ENCODE measurements at places on chromosomes 16 and 17.

GRCh38 chr16:87960296-87960695, 9.1 kb downstream of the BANP start:
- H3K4me1 ChIP-seq = peaks cover 33% of the 10 kb centered on the region
- no peak overlapping the region for H3K27ac ChIP-seq
- H3K27me3 ChIP-seq = peaks cover 5% of the 10 kb centered on the region

DNA sequence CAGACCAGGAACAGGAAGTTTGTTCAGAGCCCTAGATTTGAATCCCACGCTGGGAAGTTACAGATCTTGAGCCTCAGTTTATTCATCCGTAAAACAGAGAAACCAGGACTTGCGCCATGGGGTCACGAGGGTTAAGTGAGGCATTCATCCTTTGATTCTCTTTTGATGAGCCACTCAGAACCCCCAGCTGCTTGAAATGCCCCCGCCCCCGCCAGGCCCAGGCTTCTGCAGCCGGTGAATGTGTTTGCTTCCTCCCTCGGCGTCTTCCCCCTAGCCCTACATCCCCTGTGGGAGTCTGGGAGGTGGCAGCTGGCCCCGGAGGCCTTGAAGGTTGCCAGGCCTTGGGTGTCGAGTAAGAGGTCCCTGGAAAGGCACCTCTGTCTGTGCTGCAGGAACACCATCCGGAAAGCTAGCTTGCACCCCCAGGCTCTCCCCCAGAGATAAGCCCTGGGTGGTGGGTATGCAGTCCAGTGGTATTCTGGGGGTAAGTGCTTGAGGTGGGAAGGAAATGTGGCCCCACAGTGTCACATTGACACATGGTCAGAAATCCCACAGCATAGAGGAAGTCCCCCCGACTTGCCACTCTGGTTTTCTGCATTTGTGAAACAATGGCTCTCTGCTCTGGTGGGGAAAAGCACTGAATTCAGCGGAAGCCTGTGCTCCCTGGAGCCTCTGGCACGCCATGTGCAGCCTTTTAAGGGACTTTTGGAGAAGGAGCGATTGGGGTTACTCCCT, 14.9 kb downstream of the IRF8 start:
- H3K27me3 ChIP-seq = peaks cover 5% of the 10 kb centered on the region
- no peak for DNase-seq
- H3K4me3 ChIP-seq = no peak overlapping the region
- H3K4me1 ChIP-seq = no peaks in the 10 kb centered on the region
- no peaks in the 10 kb centered on the region for H3K36me3 ChIP-seq

- peaks cover 2% of the 10 kb centered on the region for H3K27me3 ChIP-seq
- no peak overlapping the region for H3K4me3 ChIP-seq
- no peak overlapping the region for H3K27ac ChIP-seq
Observed at GRCh38 chr17:2271985-2272702, 31.4 kb downstream of the SMG6 start.

DNA sequence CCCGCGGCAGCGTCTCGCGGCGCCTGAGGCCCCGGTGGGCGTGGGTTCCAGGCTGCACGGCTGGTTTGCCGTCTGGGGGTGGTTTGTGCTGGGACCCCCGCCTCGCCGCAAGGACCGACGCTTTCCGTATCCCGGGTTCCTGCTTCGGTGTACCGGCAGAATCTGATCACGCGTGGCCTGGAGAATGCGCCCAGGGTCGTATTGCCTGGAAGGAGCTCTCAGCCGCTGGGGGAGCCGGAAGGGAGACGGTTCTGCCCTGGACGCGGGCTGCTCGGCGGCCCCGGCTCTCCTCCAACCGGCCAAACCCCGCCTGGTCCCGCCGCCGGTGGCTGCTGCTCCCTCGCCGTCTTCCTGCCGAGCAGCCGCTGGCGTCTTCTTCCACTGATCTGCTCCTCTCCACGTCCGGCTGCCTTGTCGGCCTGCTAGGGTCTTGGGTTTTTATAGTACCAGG, 39.8 kb downstream of the ZNF778 start:
- peaks cover 6% of the 10 kb centered on the region for H3K36me3 ChIP-seq
- H3K27ac ChIP-seq = no peak overlapping the region
- peaks cover 17% of the 10 kb centered on the region for H3K27me3 ChIP-seq

DNA sequence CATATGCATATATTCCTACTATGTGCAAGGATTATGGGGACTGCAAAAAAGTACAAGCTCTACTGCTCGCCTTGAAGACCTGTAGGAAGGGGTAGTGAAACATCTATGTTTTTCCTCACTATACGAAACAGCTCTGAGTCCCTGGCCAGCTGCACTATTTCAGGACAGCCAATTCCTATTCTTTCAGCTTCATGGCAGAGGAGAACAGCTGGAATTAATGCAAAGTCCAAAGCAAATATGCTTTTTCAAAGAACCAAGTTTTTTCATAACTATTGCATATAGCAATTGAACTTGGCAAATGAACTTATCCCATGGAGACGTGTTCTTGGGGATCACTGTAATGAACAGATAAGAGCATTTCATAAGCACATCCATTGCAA, 122.3 kb downstream of the SPACA3 start:
- no peaks in the 10 kb centered on the region for H3K36me3 ChIP-seq
- no peaks in the 10 kb centered on the region for H3K27me3 ChIP-seq
- no peak for DNase-seq
- no peak overlapping the region for H3K27ac ChIP-seq

GRCh38 chr16:2079991-2080390, 32.2 kb downstream of the TSC2 start:
- H3K27ac ChIP-seq = no peak overlapping the region
- no peak overlapping the region for H3K4me3 ChIP-seq
- peaks cover 6% of the 10 kb centered on the region for H3K4me1 ChIP-seq
- no peak for DNase-seq
- H3K36me3 ChIP-seq = no peaks in the 10 kb centered on the region

DNA sequence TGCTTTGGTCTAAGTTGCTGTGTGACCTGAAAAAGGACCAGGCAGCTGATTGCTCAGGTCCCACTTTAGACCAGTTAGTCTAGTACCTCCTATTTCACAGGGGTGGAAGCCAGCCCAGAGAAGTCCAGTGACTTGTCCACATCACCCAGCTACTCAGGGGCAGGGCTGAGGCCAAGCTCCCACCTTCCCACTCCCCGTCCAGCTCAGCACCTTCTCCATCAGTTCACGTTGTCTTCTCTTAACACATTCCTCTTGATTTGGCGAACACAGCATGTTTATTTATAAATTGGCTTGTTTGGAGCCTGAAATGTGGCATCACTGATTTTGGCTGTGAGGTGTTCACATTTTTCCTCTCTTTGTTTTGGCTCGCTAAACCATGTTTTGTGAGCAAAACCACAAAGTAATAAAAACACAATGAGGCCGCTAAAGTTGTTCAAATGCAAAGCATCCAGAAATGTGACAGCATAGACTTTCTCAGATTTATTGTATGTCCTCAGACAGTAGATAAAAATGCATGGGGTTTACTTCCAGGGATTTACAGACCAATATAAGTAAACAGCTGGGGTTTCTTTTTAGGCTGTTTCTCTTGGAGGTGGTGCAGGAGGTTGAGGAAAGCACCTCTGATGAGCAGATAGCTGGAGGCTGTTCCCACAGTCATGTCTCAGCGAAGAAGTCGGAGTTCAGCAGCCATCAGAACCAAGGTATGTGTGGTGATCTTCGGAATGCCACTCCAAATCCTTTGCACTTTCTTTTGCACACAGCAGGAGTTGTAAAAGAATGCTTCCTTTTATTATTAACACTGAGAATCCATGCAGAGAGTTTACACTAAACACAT, 88.4 kb downstream of the PLXDC1 start:
- no peak overlapping the region for H3K27ac ChIP-seq
- H3K36me3 ChIP-seq = no peaks in the 10 kb centered on the region
- no peak overlapping the region for H3K4me3 ChIP-seq
- no peak for DNase-seq
- no peaks in the 10 kb centered on the region for H3K27me3 ChIP-seq
- no peaks in the 10 kb centered on the region for H3K4me1 ChIP-seq

GRCh38 chr16:86567701-86568581, 1.3 kb downstream of the FOXC2 start:
- H3K4me3 ChIP-seq = no peak overlapping the region
- no peaks in the 10 kb centered on the region for H3K36me3 ChIP-seq
- peaks cover 7% of the 10 kb centered on the region for H3K4me1 ChIP-seq
- no peak overlapping the region for H3K27ac ChIP-seq
- peak; percentile 44 for DNase-seq

GRCh38 chr17:81428948-81429774, 33.9 kb downstream of the BAHCC1 start:
- H3K27me3 ChIP-seq = no peaks in the 10 kb centered on the region
- H3K27ac ChIP-seq = no peak overlapping the region
- no peak for DNase-seq
- no peaks in the 10 kb centered on the region for H3K36me3 ChIP-seq

GRCh38 chr17:73782231-73782630, 138.0 kb upstream of the SDK2 start:
- H3K27ac ChIP-seq = no peak overlapping the region
- no peak overlapping the region for H3K4me3 ChIP-seq
- peaks cover 8% of the 10 kb centered on the region for H3K36me3 ChIP-seq
- peaks cover 3% of the 10 kb centered on the region for H3K27me3 ChIP-seq
- peaks cover 14% of the 10 kb centered on the region for H3K4me1 ChIP-seq
- DNase-seq = no peak

DNA sequence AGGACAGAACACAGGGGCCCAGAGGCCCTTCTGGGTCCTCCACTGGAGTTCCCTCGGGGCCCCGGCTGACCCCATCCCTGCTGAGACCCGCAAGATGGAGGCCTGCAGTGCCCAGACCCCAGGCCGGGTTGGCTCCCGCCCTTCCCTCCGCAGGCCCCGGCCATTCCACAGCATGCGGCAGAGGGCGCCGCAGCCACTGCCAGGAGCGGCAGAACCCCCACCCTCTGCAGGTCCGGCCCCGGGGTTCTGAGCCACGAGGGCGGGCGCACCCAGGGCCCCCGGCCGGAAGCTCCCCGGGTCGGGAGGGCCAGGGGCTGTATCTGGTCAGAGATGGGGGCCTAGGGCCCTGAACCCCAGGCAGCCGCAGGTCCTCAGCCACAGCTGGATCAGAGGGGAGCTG, 2.4 kb upstream of the PERCC1 start:
- no peak overlapping the region for H3K4me3 ChIP-seq
- H3K36me3 ChIP-seq = no peaks in the 10 kb centered on the region
- H3K27ac ChIP-seq = no peak overlapping the region

DNA sequence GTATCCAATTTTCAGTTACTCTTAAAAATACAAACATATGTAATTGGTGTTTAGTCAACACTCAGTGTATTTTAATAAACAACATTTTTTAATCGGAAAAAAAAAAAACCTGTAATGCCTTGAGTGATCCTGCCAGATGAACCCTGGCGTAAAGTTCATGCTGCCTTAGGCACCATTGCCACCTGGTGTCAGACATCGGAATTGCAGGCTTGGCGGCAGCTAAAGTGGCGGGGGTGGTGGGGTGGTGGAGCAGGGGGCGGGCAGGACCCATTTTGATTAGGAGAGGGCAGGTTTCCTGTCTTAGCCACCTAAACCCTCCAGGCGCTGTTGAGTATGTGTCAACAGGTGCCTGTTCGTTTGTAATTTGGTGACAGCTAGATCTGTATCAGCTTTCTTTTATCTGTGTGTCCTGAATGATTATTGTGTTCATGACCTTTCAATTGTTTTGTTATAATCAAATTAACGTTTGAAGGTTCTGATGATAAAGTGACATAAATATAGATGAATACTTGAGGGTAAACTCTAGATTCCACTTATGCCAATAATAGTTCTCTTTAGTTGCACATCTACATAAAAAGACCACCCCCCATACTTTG, 588.7 kb downstream of the CDH13 start:
- H3K4me3 ChIP-seq = no peak overlapping the region
- peaks cover 8% of the 10 kb centered on the region for H3K4me1 ChIP-seq
- DNase-seq = peak; percentile 87
- no peak overlapping the region for H3K27ac ChIP-seq
- H3K36me3 ChIP-seq = peaks cover 3% of the 10 kb centered on the region
- no peaks in the 10 kb centered on the region for H3K27me3 ChIP-seq

GRCh38 chr17:78266231-78266631, 34.8 kb downstream of the TMEM235 start:
- no peak for DNase-seq
- H3K4me3 ChIP-seq = no peak overlapping the region
- H3K27ac ChIP-seq = no peak overlapping the region

DNA sequence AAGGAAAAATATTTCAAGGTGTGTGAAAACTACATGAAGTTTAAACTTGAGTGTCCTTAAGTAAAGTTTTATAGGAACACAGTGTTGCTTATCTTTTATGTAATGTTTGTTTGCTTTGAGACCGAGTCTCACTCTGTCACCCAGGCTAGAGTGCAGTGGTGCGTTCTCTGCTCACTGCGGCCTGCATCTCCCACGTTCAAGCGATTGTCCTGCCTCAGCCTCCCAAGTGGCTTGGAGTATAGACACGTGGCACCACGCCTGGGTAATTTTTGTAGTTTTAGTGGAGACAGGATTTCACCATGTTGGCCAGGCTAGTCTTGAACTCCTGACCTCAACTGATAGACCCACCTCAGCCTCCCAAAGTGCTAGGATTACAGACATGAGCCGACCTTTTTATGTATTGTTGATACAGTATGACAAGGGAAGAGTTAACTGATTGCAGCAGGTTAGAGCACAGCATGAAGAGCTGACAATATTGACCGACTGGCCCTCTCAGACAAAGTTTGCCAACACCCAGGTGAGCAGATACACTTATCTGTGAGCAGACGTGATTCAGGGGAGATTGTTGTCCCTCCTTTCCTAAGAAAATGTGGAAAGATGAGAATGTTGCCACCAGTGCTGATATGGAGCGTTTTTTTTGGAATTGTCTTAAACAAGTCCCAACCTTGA, 373.7 kb downstream of the WWOX start:
- no peak for DNase-seq
- peaks cover under 1% of the 10 kb centered on the region for H3K4me1 ChIP-seq
- H3K36me3 ChIP-seq = no peaks in the 10 kb centered on the region
- H3K27ac ChIP-seq = no peak overlapping the region

DNA sequence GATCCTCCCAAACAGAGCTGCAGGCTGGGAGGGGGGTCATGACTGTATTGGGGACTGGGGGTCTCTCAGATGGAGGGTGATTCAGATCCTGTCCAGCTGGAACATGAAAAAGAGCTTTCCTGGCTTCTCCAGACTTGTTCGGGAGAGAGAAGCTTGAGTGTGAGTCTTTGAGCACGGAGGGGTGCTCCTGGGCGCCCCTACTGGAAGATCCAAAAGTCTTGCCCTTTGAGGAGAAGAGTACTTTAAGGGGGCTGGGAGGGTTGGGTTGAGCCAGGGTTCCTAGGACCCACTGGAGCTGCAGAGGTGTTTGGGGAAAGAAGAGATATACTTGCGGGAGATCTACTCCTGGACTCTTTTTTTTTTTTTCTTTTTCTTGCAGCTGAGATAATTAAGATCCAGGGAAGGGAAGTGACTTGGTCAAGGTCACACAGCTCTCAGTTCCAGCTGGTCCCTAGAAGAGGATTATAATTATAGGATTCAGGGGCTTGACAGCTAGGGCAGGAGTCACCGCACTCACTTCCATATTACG, 8.4 kb downstream of the RARA start:
- peaks cover 23% of the 10 kb centered on the region for H3K27me3 ChIP-seq
- H3K4me1 ChIP-seq = peaks cover 42% of the 10 kb centered on the region
- no peaks in the 10 kb centered on the region for H3K36me3 ChIP-seq
- peak; percentile 59 for DNase-seq
- peak overlapping the region; percentile 90 for H3K4me3 ChIP-seq

DNA sequence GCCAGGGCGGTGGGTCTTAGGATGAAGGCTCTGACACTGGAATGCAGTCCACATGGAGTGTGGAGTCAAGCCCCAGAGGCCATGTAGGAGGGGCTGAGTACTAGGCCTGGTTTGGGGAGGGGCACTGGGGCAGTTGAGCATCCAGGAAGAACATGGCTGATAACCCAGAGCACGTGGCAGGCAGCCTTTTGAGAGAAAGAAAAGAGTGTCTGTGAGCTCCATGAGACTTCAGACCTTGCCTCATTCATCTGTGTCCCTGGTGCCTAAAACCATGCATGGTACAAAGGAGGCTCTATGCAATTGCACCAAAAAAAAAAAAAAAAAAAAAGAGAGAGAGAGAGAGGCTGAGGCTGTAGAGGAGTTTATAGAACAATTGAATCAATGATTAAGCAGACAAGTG, 14.6 kb downstream of the SLC46A1 start:
- no peak overlapping the region for H3K27ac ChIP-seq
- H3K36me3 ChIP-seq = peaks cover 27% of the 10 kb centered on the region
- H3K27me3 ChIP-seq = no peaks in the 10 kb centered on the region
- no peaks in the 10 kb centered on the region for H3K4me1 ChIP-seq

All from glutamatergic neuron (in vitro differentiated cells).